ENCODE measurements at places on chromosomes 5 and 9.

GRCh38 chr5:43338862-43339261 is 25.6 kb upstream of the HMGCS1 start:
- no peak for DNase-seq

GRCh38 chr9:13960011-13960765 is 353.8 kb downstream of the NFIB start:
- no peak for DNase-seq

- DNase-seq, result no peak
These were observed 141.1 kb upstream of the LRRTM2 start for GRCh38 chr5:139016186-139016585.

- DNase-seq, result no peak
These were observed 76.2 kb downstream of the NRG2 start for GRCh38 chr5:139966856-139967255.

DNA sequence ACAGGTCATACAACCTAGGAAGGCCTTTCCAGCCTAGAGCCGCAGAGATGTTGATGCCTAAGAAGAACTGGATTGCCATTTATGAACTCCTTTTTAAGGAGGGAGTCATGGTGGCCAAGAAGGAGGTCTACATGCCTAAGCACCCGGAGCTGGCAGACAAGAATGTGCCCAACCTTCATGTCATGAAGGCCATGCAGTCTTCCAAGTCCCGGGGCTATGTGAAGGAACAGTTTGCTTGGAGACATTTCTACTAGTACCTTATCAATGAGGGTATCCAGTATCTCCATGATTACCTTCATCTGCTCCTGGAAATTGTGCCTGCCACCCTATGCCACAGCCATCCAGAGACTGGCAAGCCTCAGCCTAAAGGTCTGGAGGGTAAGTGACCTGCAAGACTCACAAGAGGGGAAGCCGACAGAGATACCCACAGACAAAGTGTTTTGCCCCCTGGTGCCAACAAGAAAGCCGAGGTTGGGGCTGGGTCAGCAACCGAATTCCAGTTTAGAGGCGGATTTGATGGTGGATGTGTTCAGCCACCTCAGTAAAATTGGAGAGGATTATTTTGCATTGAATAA is 11.2 kb upstream of the CDKN2AIPNL start:
- no peak for DNase-seq

DNA sequence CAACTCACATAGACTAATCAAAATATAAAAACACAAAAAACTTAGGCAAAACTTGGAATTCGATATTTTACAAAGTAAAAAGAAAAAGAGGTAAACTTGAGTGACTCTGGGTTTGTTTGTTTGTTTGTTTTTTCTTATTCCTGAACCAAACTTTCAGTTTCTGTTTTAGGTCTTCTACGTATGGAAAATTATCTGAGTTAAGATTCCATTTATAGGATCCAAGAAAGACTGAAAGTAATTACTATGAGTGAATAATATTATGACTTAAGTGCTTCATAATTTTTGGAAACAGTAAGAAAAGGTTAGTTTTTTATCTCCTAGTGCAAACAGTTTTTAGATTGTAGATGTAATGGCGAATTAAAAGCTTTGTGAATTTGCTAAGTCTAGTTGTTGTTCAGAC is 13.2 kb downstream of the ST8SIA4 start:
- DNase-seq, result no peak

DNA sequence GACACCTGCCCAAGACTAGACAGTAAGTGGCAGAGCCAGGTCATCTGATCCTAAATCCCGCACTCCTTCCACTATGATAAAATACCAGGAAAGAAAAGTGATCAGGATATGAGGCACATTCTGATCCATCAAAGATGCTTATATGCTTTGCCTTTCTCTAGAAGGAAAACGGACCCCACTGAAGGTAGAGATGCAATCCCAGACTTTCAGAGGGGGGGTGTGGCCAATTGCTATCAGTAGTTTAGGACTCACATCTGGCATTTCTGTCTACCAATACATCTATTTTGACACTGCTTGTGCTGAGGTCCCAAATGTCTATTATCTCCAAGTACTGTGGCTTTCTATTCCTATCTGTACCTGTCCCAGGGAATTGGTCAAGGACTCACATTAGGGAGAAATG is 1.7 kb downstream of the TRIM52 start:
- DNase-seq, result no peak

DNA sequence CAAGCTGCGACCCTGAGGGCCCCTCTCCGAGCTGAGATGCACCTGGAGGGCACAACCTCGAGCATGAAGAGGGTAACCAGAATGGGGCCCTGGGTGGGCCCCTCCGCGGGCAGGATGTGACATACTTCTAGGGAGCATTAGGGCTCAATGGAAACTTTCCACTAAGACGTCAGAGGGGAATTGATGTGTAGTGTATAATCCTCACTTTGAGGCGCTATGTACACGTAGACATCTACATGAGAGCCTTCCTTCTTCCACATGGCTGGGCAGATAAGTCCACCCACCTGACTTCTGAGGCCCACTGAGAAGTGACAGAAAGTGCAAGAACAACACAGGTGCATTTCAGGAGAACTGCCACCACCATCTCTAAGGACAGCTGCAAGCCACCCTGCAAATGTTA is 61.0 kb downstream of the DAP start:
- no peak for DNase-seq

Measured in NCI-H1105 treated with DMSO at 0.1 percent for 48 hours (cell line).